ENCODE measurements at places on chromosomes 11 and 22.

GRCh38 chr11:28759311-28759710 lies 651.1 kb downstream of the METTL15 start:
- DNase-seq = no peak

GRCh38 chr11:118434553-118435289 lies 1.6 kb upstream of the KMT2A start:
- DNase-seq = no peak

DNA sequence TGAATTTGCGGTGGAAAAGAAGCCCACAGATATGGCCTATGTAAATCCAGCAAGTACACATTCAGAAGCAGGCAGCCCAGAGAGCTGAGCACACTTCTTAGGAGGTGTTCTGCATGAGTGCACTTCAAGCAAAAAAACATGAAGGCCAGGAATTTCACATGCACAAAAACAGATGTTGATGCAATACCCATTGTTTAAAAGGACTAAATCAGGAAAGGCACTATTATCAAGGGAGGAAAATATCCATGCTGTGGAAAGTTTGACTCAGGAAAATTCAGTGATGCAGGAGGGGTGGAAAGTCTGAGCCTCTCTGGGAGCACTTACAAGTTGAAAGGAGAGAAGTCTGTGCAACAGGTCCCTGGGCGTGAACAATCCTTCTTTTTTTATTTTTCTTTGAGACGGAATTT lies 15.8 kb upstream of the CARS1 start:
- DNase-seq = no peak

DNA sequence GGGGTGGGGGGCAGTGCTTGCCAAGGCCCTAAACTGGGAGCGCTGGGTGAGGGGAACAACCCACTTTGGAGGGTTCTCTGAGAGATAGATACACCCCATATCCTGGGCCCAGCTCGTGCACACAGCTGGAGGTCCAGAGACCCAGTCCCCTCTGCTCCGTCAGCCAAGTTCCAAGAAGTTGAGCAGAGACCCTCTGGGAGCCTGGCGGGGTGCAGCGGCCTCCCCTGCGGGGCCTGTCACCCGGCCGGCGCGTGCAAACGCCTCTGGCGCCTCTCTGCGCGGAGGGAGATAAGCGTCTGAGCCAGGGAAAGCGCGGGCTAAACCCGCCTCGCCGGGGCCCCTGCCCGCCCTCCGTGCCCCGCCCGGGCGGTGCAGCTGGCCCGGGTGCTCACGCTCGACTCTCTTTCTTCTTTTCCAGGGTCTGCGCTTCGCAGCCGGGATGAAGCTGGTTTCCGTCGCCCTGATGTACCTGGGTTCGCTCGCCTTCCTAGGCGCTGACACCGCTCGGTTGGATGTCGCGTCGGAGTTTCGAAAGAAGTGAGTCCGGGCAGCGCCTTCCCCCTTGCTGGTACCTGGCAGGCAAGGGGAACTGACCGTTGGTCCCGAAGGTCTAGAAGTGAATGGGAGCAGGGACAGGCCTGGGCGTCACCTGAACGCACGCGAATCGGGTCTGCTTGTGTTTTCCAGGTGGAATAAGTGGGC lies 540 bp downstream of the ADM start:
- no peak for DNase-seq

DNA sequence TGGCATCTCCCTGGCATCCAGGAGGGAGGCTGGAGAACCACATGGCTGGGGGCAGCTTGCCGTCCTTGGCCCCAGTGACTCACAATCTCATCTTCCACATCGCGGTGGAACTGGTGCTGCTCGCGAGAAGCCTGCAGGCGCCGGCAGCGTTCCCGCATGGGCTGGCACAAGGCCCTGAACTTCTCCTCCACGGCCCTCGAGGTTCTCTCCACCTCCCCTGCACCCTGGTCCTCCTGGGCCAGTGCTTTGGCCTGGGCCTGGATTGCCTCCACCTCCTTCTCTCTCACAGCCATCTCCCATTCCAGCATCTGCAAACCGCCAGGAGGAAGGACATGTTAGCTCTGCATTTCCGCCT lies 16.3 kb upstream of the RBM4B start:
- DNase-seq = no peak

- no peak for DNase-seq
These were observed 37.5 kb upstream of the LYVE1 start for GRCh38 chr11:10605941-10606381.

DNA sequence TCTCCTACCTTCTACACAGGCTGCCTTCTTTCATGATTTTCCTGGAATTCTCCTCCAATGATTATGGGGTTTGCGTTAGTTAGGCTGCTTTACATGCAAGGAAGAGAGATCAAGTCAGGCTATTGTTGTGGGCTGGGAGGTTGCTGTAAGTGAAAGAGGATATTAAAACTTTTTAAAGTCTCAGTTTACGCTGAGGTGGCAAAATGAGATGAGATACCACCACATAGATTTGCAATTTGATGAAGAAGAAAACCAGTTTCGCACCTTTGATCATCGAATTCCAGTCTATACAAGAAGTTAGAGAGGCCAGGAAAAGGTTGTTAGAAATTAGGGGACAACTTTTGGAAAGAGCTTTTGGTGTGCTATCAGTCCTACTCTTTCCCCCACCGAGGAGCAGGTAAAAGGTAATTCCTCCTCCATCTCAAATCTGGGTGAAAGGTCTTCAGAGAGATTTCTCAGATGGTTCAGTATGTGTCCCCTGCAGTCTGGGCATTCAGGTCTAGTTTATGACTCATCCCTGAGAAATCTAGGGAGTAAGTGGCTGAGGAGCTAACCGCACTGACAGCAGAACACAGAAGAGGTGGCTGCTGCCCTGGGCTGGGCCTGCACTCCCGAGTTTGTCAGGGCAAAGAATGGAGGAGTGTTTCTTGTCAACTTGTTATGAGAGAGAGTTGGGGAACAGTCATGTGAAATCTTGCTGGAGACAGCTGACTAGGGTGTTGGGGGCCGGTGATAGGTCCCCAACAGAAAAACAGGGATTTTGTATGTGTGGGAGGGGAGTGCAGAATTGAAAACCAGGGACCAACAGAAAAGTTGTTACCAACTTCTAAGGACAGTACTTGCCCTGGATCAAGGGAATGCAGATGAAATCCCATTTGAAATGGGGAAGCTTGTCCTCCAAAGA lies 34.7 kb downstream of the CCDC83 start:
- no peak for DNase-seq

All from Panc1 (cell line).